Fibroblast of skin of scalp (primary cell): ENCODE measurements at places on chromosomes 11 and 22.

DNA sequence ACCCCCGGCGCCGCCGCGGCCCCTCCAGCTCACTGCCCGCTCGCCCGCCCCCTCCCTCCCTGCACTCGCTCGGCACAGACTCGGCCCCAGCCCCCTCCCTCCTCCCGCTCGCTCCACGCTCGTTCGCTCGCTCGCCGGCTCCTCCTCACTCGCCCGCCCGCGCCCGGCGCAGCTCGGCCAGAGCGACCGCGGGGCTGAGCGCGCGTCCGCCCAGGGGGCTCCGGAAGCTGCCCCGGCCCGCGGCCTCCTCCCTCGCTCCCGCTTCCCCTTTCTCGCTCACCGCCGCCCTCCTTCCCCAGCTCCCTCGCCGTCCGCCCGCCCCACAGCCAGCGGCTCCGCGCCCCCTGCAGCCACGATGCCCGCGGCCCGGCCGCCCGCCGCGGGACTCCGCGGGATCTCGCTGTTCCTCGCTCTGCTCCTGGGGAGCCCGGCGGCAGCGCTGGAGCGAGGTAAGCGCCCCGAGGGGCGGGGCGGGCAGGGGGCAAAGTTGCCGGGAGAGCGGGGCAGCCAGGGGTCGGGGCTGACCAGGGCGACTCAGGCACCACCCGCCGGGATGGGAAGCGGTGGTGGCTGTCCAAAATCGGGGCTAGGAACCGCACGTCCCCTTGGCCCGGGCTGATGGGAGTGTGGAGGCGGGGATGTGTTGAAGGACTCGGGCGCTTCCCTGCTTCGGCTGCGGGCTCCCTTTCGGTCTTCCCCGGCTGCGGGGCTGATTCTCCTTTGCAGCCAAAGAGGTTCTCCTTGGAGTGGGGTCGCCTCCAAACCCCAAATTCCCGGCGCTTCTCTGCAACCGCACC is at the start of gene SEZ6L:
Gene SEZ6L (plus strand): TSS at position 148 of the 797 bp plus-strand sequence. CDS start 208 bp downstream, at position 356.
- DNase-seq, result peak; percentile 13

DNA sequence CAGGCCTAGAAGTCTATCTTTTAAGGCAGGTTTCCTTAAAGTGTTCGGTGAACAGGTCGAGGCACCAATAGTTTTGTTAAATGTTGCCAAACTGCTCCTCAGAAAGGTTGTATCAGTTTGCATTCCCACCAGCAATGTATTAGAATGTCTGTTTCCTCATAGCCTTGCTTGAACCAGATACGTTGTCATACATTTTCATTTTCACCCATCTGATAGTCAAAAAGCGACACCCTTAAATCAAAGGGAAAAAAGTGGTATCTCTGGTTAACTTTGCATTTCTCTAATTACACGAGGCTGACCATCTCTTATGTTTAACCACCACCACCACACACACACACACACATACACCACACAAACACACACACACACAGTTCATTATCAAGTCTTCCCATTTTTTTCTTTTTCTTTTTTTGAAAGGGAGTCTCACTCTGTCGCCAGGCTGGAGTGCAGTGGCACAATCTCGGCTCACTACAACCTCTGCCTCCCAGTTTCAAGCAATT is 16.3 kb downstream of the PRR14L start:
- DNase-seq, result no peak

DNA sequence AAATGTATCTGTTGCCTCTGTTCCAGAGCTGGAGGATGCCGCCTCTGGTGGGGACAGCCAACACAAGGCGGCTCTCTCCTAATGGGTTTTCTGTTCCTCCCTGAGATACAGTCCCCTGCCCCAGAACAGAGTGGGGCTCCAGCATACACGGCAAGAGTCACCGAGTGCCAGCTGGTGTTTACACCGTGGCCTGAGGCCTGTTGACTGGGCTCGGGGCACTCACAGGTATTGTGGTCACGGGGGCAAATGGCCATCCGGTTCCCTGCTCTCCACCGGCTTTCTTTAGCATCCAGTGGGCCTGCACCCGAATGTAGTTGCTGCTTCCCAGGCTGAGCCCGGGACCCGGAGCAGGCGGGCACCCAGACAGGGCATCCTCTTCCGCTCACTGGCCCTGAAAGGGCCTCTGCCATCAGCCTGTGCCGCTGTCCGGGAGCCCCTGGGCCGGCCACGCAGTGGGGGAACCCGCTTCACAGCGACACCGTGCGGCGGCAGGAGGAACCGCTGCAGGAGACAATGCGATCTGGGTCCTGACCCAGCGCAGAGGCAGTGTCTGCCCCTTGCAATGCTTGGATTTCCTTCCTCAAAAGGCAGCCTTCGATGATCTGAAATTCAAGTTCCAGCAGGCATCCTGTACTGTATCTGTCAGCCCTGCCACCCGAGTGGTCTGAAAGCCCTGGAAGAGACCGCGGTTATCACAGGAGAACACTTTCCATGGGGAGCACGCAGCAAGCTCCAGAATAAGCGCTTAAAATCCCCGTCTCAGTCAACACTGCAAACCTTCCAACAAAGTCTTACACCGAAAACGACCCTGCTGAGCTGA is 859 bp upstream of the KRTAP5-5 start:
- DNase-seq, result peak; percentile 27

DNA sequence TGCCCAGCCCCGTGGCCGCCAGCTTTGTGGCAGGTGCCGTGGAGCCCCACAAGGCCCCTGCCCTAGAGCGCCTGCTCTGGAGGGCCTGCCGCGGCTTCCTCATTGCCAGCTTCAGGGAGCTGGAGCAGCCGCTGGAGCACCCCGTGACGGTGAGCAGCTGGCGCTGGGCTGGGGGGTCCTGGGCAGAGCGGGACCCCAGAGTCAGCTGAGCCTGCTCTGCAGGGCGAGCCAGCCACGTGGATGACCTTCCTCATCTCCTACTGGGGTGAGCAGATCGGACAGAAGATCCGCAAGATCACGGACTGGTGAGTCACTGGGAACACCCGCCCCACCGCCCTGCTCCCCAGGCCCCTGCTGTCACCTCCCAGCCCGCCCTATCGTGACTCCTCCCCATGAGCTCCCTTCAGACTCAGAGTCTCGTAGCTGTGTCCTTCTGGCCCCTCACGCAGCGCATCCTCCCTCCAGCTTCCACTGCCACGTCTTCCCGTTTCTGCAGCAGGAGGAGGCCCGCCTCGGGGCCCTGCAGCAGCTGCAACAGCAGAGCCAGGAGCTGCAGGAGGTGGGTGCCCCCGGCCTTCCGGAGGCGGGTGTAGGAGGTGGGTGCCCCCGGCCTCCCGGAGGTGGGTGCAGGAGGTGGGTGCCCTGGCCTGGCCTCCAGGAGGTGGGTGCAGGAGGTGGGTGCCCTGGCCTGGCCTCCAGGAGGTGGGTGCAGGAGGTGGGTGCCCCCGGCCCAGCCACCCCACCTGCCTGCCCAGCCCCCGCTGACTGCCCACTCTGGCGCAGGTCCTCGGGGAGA is 4.7 kb downstream of the TCIRG1 start:
- DNase-seq, result peak; percentile 60

- DNase-seq, result no peak
Measured at GRCh38 chr11:124276081-124276480, 19.9 kb downstream of the OR8G5 start.

- DNase-seq, result no peak
Measured at GRCh38 chr22:29713156-29713727, 6.6 kb upstream of the CABP7 start.

DNA sequence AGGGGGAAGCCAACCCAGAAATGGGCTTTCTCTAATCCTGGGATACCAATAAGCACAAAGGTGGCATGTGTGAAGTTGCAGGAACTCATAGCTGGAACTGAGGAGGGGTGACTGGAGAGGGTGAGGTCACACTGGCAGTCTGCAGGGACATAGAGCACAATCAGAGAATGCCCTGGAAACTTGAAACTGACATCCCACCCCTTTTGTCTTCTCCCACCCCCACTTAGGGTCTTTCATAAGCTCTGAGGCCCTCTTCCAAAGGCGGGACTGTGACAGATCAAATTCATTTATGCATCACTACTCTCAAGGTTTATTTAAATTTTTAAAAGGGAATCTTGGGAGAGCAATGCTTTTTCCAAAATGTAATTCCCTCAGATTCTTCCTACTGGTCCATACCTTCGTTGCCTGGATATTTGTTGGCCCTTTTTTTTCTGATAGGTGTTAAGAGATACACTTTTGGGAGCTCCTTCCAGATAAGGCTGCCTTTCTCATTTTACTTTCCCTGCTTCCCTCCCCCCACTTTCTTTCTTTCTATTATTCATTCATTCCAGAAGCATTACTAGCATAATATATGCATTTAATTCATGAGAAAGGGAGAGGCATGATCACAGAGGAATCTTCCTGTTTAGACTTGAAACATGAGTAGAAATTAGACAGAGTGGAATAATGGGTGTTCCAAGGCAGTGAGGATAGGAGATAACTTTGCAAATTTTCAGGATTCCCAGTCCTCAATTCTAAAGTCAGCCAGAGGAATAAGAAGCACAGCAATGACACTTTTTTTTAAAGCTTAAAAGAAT is 14.8 kb downstream of the OR51E2 start:
- DNase-seq, result peak; percentile 26

GRCh38 chr22:26320447-26320846 is 108.6 kb upstream of the ASPHD2 start:
- no peak for DNase-seq

GRCh38 chr22:42317008-42317407 is 46.6 kb upstream of the TCF20 start:
- DNase-seq, result no peak

GRCh38 chr11:121199516-121199915 is 93.1 kb upstream of the SC5D start:
- no peak for DNase-seq

DNA sequence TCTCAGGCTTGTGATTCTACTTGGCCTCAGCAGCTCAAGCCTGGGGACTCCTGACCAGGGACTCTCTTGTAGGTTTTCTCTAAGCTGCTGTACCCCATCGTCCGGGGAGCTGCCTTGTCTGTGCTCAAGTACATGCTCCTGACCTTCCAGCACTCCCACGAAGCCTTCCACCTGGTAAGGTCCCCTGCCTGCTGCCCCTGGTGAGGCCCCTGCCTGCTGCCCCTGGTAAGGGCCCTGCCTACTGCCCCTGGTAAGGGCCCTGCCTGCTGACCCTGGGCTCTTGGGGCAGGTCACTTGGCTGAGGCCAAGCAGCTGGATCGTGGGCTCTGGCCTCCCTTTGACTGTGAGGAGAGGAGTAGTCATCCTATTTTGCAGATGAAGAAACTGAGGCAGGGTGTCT is 11.3 kb downstream of the USP35 start:
- DNase-seq, result no peak

DNA sequence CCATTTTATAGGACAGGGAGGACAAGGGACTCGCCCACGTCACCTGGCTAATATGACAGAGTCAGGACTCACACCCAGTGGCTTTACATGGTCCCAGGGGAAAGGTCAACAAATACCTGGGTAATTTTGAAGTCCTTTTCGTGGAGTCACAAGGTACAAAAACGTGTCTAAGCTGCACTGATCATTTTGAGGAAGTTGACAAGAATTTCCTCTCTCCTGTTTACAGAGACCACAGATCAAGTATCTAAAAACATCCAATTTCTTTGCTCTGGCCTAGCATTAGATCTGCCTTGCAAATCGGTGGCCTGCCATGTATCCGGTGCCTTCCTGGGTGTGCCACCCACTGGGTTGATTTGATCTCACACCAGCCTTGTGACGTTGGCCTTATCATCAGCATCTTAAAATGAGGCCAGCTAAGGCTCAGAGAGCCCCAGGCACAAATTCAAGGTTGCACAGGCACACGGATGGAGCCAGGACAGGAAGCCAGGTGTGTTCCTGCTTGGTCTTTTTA is 17.6 kb downstream of the GDPD5 start:
- DNase-seq, result no peak

DNA sequence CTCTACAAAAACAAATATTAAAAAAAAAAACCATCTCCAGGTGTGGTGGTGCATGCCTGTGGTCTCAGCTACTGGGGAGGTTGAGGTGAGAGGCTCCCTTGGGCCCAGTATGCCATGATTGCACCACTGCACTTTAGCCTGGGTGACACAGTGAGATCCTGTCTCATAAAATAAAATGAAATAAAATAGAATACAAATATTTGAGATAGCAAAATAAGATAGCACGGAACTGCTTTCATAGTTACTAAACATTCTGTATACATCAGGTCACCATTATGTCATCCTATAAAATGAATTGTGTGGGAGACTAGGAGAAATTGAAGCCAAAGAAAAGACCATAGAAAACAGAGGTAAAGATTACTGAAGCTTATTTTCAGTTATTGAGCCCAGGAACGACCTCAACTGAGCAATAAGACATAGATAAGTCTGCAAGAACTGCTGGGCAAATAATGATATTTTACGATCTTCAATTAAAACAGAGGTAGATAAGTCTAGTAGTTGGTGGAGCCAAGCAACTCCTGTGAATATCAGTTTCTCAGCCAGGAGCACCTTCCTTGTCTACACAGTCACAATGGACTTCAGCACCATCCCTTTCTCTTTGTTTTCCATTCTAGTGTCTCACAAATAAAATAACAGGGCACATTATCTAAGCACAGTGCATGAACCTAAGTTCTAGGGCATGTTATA is 9.9 kb downstream of the OR5M11 start:
- DNase-seq, result no peak

- no peak for DNase-seq
Measured at GRCh38 chr11:133318221-133318620, 214.1 kb downstream of the OPCML start.

- peak; percentile 61 for DNase-seq
Measured at GRCh38 chr11:12803086-12803826, 129.0 kb downstream of the TEAD1 start.

- no peak for DNase-seq
Measured at GRCh38 chr11:924406-925157, 1.1 kb upstream of the AP2A2 start.

GRCh38 chr22:25843660-25844405 is 101.8 kb downstream of the MYO18B start:
- no peak for DNase-seq

GRCh38 chr11:63670433-63671321 is 499 bp downstream of the ATL3 start:
- peak; percentile 64 for DNase-seq

DNA sequence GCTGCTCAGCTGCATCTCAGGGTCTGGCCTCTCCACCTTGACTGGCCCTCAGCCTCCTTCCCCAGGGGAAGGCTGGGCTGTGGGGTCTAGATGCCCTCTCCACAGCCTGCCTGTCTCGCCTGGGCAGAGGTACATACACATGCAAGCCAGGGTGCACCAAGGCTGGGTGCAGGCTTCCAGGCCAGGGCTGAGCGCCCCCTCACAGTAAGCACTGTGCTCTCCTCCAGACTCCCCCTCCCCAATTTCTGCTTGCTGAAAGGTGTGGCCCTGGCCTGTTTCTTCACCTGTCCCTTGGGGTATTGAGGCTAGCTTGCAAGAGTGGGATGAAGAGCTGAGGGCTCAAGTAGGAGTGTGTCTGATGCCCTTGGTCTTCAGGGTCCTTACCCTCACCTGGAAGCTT is 22.5 kb downstream of the RELT start:
- no peak for DNase-seq
